ENCODE measurements at places on chromosomes 3 and 15. TPM values are rescaled to one million over a fixed set of nuclear protein-coding genes. Genes with fewer than 3 reads are reported as not detected.

DNA sequence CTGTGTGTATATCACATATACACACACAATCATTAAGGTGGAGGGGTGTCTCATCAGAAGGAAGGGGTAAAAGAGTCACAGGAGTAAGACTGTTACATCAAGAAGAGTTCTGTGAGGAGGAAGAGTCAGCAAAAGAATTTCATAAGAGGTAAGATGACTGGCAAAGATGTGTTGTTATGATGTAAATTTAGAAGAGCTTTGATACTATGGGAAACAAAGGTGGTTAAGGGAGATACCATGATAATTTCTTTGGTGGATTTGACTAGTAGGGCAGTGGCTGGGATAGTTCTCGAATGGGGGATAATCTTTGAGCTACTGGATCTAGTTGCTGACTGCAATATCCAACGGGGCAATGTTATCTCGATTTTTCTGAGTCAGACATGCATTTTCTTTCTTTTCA lies 61.6 kb downstream of the STAG1 start:
- no peak overlapping the region for H3K4me3 ChIP-seq
- DNase-seq, result no peak
- H3K36me3 ChIP-seq, result no peaks in the 10 kb centered on the region
- no peaks in the 10 kb centered on the region for H3K27me3 ChIP-seq
- H3K4me1 ChIP-seq, result no peaks in the 10 kb centered on the region

CGNL1 gene
- 0.10 TPM for total RNA-seq

DNA sequence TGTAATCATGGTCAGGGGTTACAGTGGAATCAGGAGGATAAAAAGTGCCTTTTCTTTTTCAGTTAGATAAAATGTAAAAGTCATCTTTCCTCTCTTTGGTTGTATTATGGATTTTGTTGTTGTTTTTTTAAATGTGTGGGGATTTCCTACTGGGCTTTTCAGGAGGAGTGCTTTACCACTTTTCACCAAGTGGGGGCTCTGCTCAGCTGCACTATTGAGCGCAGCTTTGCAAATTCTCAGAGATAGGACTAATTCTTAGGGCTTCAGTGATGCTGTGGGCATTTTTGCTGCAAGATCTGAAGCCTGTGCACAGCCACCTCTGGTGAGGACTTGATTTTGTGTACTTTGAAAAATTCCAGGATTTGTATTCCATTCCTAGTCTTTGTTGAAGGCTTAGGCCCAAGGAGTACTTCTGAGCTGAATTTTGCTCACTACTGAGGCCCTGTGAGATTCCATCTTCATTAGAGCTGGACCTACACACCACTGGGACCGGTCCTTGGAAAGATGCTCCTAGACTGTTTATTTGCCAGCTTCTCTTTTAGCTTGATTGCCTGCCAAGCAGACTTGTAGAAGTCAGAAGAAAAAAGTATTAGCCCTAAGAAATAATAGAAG lies 7.5 kb downstream of the GNB5 start:
- H3K27ac ChIP-seq, result no peak overlapping the region
- H3K27me3 ChIP-seq, result no peaks in the 10 kb centered on the region
- H3K4me3 ChIP-seq, result no peak overlapping the region
- H3K4me1 ChIP-seq, result peaks cover 7% of the 10 kb centered on the region

IGF2BP2 gene
- 0.21 TPM for total RNA-seq

- H3K27ac ChIP-seq, result peak overlapping the region; percentile 90
- no peaks in the 10 kb centered on the region for H3K36me3 ChIP-seq
- peak overlapping the region; percentile 100 for H3K4me3 ChIP-seq
- no peaks in the 10 kb centered on the region for H3K4me1 ChIP-seq
- no peaks in the 10 kb centered on the region for H3K27me3 ChIP-seq
- no peak for DNase-seq
These were observed 1.5 kb downstream of the RPN1 start for GRCh38 chr3:128648940-128649663.

RYR3 gene
- total RNA-seq, result not detected

RETNLB gene
- not detected for total RNA-seq

- H3K36me3 ChIP-seq, result no peaks in the 10 kb centered on the region
- H3K27ac ChIP-seq, result no peak overlapping the region
- H3K4me3 ChIP-seq, result no peak overlapping the region
These were observed 174.6 kb downstream of the MEGF11 start for GRCh38 chr15:66078929-66079275.

SLC12A1 gene
- not detected for total RNA-seq

- no peak overlapping the region for H3K4me3 ChIP-seq
- H3K27ac ChIP-seq, result no peak overlapping the region
- no peaks in the 10 kb centered on the region for H3K36me3 ChIP-seq
These were observed 614.8 kb downstream of the ZIC1 start for GRCh38 chr3:148023994-148024393.

- H3K4me1 ChIP-seq, result no peaks in the 10 kb centered on the region
- no peak overlapping the region for H3K27ac ChIP-seq
- no peaks in the 10 kb centered on the region for H3K36me3 ChIP-seq
These were observed 375.9 kb downstream of the MCTP2 start for GRCh38 chr15:94607176-94607654.

WDR53 gene
- 11.5 TPM for total RNA-seq

GRCh38 chr15:37034835-37035748 lies 65.3 kb downstream of the MEIS2 start:
- H3K27me3 ChIP-seq, result no peaks in the 10 kb centered on the region
- no peak for DNase-seq
- H3K4me1 ChIP-seq, result peaks cover 11% of the 10 kb centered on the region
- H3K4me3 ChIP-seq, result no peak overlapping the region
- no peaks in the 10 kb centered on the region for H3K36me3 ChIP-seq
- peak overlapping the region; percentile 21 for H3K27ac ChIP-seq

- H3K27ac ChIP-seq, result no peak overlapping the region
- no peak for DNase-seq
- no peaks in the 10 kb centered on the region for H3K36me3 ChIP-seq
- H3K4me3 ChIP-seq, result no peak overlapping the region
- no peaks in the 10 kb centered on the region for H3K4me1 ChIP-seq
- H3K27me3 ChIP-seq, result no peaks in the 10 kb centered on the region
These were observed 225.8 kb upstream of the ALCAM start for GRCh38 chr3:105140899-105141367.

- H3K4me3 ChIP-seq, result no peak overlapping the region
- no peak for DNase-seq
- H3K36me3 ChIP-seq, result no peaks in the 10 kb centered on the region
- no peaks in the 10 kb centered on the region for H3K4me1 ChIP-seq
- H3K27me3 ChIP-seq, result no peaks in the 10 kb centered on the region
- no peak overlapping the region for H3K27ac ChIP-seq
These were observed 1108.5 kb upstream of the EPHA6 start for GRCh38 chr3:95705786-95706418.

SCG5 gene
- 0.53 TPM for total RNA-seq

GRCh38 chr3:126908752-126909275 lies 74.1 kb upstream of the PLXNA1 start:
- H3K27me3 ChIP-seq, result no peaks in the 10 kb centered on the region
- H3K36me3 ChIP-seq, result no peaks in the 10 kb centered on the region
- H3K4me1 ChIP-seq, result peaks cover 49% of the 10 kb centered on the region
- no peak overlapping the region for H3K4me3 ChIP-seq
- H3K27ac ChIP-seq, result peak overlapping the region; percentile 34

- H3K27ac ChIP-seq, result no peak overlapping the region
- no peaks in the 10 kb centered on the region for H3K4me1 ChIP-seq
- no peak overlapping the region for H3K4me3 ChIP-seq
- no peaks in the 10 kb centered on the region for H3K36me3 ChIP-seq
These were observed 761.7 kb downstream of the ROBO1 start for GRCh38 chr3:79006077-79006476.

GRCh38 chr15:88649286-88649733 lies 10.5 kb downstream of the ISG20 start:
- no peak for DNase-seq
- peak overlapping the region; percentile 62 for H3K27ac ChIP-seq
- no peak overlapping the region for H3K4me3 ChIP-seq
- no peaks in the 10 kb centered on the region for H3K27me3 ChIP-seq
- peaks cover 30% of the 10 kb centered on the region for H3K4me1 ChIP-seq

DNA sequence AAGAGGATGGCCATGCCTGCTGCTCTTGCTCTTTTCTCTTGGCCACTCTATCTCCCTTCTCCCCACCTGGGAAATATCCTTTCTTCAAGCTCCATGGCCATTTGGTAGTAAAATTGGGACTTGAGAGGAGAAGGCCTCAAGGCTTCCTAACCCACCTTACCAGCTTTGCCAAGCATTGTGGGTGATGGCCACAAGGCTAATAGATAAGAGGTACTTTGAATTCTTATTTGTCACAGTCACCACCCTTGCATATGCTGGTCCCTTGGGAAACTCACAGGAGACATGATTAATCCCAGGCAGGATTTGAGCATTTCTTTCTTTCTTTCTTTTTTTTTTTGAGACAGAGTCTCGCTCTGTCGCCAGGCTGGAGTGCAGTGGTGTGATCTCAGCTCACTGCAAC lies 37.2 kb downstream of the B3GNT5 start:
- H3K4me3 ChIP-seq, result no peak overlapping the region
- DNase-seq, result no peak
- H3K27me3 ChIP-seq, result no peaks in the 10 kb centered on the region
- H3K4me1 ChIP-seq, result peaks cover 2% of the 10 kb centered on the region
- no peaks in the 10 kb centered on the region for H3K36me3 ChIP-seq

GRCh38 chr3:58005669-58006068 lies 2.6 kb upstream of the FLNB start:
- no peaks in the 10 kb centered on the region for H3K27me3 ChIP-seq
- H3K4me3 ChIP-seq, result no peak overlapping the region
- H3K27ac ChIP-seq, result no peak overlapping the region
- H3K36me3 ChIP-seq, result no peaks in the 10 kb centered on the region
- DNase-seq, result no peak

All from GM12878 (cell line).